ENCODE measurements at places on chromosomes 3 and 15.

DNA sequence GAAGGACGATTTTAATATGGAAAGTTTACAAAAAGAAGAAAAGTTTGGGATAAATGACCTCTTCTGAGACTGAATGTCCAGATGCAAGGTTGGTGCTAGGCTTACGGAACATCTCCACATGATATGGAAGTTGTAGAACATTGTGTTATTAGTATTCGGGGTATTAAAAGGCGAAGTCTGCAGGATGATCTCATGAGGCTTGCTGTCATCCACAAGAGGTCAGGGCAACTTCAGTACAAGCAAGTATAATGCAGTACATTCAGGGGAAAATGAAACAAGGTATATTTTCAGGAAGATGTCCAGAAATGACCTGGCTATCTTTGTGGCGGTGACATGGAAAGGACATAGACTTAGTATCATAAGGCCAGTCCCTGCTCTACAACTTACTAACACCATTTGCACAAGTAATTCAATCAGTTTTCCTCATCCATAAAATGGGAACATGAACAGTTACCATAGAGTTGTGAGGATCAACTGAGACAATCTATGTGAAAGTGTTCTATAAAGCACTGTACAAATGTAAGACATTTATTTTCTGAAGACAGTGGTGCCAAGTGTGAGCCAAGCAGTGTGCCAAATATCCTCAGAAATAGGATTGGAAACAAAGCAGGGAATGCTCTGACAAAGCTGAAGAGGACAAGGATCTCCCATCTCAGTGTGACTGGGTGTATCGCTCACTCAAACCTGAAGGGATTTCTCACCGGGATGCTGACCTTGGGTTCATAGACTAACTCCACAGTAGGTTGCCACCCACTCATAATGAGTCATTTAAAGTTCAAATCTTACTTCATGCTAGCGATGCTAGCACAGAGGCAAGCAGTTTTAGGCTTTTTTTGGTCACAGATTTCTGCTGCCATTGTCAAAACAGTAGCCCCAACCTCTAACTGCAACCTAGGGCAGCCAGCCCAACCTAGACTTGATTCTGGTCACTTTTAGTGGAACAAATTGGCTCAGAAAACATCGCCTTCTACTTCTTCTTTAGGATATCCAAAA lies 118.3 kb downstream of the TIGIT start:
- peak; percentile 65 for DNase-seq

- no peak for DNase-seq
These were observed 115.7 kb downstream of the ARRDC4 start for GRCh38 chr15:98076021-98076816.

DNA sequence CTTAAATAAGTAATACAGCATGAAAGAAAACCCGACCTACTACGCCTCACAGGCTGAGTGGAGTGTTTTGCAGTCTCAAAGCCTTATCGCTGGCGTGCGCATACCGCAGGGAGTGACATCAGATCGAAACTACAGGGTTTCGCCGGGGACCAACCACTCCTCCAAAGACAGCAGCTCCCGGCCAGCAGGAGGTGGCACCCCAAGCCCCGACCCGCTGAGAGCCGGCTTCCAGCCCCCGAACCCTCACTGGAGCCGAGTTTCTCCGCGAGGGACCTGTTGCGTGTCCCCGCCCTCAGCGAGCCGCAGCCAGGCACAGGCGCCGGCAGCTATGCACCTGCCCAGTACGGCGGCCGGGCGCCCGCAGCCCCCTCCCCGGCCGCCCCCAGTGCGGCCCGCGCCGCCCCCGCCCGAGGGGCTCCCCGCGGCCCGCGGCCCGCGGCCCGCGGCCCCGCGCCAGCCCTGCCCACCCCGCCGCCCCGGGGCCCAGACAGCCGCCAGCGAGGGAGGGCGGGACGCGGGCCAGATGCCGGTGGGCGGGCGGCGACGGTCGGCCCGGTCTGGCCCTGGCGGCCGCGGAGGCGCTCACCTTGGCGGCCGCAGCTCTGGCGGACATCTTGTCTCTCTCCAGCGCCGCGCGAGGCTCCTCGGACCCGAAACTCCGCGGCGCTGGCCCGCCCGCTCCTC lies 710 bp downstream of the TJP1 start:
- DNase-seq, result peak; percentile 70

DNA sequence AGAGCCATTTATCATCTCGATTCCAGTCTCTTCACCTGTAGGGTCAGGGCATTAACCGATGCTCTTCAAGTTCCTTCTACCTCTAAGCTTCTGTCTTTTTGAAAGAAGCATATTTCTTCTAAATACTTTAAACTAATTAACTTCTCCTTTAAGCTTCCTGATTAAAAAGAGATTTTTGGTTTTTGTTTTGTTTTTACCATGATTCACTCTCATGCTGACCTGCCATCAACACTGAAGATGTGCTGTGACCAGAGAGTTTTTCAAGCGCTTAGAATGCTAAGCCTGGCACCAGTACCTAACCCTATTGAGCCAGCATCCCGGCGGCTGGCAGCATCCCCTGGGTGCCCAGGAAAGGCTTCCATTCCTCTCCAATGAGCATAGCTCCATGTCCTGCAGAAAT lies 89.3 kb downstream of the FOXP1 start:
- DNase-seq, result no peak

DNA sequence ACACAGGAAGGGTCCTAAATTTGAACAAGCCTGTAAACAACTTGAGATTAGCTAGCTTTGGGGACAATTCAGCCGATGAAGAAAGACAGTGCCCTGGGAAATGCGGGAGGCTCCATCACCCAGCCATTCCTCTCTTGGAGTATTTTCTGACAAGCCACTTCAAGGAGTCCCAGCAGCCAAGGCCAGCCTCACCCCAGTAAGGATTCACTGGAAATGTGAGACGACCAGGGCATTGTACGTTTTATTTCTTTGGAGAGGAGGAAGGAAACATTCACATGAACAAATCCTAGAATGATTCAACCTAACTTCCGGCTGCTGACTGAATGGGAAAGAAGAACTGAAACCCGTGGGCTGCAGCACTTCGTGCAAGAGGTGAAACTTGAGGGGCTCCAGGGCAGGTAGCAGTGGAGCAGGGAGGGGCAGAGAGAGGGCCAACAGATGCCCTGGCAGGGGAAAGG lies 116.4 kb upstream of the ARHGEF3 start:
- DNase-seq, result no peak

DNA sequence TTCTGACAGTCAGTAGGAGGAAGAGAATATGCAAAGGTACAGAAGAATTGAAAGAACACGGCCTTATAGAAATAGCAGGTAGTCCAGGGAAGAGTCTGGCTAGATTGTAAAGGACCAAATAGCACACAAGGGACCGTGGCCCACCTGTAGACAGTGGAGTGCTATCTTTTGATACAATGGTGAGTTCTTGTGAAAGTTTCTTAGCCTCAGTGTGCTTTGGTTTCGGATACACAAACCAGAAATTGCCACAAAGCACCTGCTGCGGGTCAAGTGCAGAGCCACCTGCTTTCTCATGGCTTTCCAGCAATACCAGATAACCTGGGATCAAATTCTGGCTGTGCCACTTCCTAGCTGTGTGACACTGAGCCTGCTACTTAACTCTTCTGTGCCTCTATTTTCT lies 36.6 kb upstream of the TUBGCP5 start:
- DNase-seq, result no peak

DNA sequence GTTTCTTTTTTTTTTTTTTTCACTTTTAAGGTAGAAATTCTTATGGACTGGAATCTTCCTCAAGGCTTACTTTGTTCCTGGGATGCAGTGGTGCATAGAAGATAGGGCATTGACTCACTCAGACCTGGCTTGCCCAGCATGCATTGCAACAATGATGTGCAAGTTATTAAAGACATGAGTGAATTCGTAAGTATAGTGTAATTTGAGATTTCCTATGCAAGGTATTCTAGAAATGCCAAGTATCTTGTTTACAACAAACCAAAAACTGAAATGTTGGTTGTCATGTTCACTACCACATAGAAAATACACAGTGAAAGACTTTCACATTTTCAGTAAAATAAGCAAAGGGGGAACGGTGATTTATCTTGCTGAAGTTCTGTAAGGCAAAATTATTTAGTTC lies 56.5 kb upstream of the FNDC3B start:
- DNase-seq, result no peak

DNA sequence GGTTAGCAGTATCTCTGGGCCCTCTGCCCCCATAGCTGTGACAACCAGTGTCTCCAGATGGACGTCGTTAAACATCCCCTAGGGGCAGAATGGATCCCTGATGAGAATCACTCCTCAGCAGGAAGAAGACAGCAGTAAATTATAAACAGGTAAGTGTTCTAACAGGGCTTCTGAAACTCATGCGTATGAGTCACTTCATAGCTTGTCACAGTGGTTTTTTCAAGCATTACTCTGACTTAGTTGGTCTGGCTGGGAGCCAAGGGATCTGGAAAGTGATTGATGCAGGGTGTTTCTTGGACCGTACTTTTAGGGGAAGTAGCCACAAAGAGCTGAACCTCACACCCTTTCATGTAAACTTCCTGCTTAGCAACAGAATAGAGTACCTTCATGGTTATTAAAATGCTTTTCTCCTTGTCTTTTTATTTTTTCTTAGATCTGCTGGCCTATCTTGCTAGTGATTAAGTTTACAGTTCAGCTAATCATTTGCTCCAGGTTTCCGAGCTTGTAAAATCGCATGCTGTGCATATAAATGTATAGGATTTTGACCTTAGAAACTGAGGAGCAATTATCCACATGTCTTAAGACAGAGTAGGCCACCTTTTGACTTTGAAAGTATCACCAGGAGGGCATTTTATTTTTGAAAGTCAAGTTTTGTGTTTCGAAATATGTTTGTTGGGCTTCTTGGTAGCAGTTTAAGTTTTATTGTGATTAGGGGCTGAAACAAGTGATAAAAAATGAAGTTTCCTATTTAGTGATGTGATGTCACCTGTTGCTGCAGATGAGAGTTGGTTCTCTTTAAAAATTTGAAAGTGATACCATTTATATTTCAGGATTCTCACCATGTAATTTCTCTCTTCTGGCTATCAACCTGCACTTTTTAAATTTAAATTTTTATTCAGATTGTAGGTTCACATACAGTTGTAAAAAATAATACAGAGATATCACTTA lies 333.9 kb downstream of the PTPRG start:
- peak; percentile 95 for DNase-seq

GRCh38 chr3:46907271-46907670 lies 29.8 kb downstream of the PTH1R start:
- no peak for DNase-seq

DNA sequence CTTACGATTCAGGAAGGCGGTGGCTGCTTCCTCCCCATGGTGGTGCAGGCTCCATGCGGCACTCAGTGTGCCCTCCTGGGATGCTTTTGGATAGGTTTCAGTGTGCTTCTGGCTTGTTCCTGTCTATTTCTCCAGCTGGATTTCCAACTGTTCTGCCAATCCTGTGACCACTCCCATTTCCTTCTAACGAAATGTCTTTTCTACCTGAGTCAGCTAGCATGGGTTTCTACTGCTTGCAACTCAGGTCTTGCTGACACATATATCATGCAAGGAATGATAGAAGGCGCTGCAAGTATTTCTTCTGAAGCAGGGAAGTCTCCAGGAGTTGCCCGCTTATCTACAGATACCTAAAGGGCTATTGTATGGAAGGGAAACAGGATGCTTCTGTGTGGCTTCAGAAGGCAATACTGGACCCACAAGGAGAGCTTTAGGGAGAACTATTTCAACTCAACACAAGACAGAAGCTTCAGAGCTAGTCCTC lies 244.4 kb downstream of the OPA1 start:
- DNase-seq, result no peak

GRCh38 chr15:39881790-39882189 lies 38.3 kb downstream of the GPR176 start:
- no peak for DNase-seq
